ENCODE measurements at places on chromosomes 2 and 18.

GRCh38 chr18:50039746-50040145 is 155.2 kb downstream of the MYO5B start:
- no peak for DNase-seq

DNA sequence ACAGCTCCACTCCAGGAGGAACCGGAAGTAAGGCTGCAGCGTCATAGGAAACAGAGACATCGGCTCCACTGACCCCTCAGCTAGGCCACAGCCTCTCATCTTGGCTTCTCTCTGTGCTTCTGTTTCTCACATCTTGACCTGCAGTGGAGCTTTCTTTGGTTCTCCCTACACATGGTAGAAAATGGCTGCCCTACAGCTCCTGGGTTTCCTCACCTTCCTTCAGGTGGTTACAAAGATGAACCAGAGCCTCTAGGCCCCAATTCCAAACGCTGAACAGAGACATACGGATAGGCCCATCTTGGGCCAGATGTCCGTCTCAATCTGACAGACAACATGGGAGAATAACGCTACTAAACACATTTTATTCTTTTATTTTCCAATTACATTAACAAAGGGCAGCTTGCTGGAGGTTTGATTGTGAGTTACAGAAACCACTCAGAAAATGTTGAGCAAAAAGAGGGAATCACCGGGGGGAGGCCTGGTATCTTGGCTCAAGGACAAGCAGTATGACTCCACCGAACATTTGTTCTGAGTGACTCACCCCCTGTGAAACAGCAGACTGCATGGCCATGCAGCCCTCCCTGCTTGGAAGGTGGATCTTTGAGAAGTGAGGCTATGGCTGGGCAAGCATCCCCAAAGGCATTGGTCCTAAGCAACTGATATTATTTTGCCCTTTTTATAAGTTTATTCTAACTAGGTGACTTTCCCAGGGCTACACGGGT is 303.5 kb downstream of the CDCA7 start:
- no peak for DNase-seq

- no peak for DNase-seq
Observed at GRCh38 chr2:26458365-26459042, 19.4 kb downstream of the OTOF start.

DNA sequence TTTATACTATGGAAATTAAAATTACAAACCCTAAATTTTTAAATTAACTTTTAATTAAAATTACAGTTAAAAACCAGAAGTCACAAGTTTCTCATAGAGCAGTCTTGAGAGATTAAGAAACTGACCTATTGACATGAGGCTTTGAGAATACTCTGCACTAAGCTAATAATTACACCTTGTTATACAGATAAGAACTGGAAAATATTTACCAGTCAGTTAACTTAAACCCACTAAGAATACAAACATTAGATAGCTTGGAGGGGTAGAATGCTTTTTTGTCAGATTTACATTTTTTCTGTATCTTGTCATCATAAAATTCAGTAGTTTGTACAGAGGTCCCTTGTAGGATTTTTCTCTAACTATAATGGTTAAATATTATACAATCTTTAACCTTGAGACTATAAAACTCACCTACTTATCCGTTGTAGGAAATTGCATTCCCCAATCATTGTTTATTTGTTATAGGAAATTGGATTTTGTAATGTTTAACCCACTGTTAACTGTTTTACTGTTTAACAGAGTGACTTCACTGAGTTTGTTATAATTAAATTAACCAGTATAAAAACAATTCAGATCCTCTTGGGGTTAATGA is 219.7 kb upstream of the PKDCC start:
- no peak for DNase-seq

DNA sequence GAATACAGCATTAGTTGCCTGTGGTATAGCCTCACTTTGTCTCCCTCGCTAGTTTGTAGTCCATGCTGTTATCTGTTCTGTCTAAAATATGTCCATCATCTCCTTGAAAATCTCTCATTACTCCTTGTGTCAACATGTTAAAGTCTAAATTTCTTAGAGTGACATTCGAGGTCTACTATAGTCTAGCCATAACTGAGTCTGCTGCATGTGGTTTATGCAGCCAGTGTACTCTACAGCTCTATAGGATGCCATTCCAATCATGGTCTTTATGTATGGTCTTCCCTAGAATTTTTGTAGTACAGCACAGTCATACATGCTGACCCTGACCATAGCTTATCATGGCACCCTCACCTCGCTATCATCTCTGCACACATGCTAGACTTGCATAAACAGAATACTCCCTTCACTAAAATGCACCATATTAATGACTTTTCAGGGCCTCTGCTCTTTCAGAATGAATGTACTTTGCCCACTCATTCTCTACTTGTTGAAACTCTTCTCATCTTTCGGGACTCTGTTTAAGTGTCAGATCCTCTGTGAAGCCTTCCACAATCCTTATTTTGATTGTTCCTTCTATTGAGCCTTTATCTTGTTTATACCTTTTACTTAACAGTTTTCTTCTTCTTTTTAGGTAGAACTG is 12.8 kb downstream of the TANK start:
- peak; percentile 73 for DNase-seq

GRCh38 chr18:14975431-14975830 is 227.5 kb downstream of the ANKRD30B start:
- DNase-seq, result no peak

DNA sequence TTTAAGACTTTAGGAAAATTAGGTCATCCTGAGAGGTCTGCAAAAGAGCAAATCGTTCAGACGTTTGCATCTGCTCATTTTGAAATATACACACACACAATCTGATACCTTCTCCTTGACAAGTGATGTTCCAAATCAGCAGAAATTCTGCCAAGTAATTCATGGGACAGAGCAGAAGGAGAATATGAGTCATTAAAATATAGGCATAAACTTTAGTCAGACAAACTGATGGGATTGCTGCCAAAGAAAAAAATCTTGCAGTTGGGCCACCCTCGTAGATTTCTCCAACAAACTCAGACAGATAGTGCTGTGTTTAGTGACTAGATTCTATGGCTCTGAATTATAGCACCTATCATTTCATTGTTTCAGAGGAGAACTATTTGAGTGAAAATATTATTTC is 336.3 kb downstream of the NYAP2 start:
- no peak for DNase-seq

GRCh38 chr2:33314541-33314940 is 161.9 kb upstream of the RASGRP3 start:
- DNase-seq, result no peak

DNA sequence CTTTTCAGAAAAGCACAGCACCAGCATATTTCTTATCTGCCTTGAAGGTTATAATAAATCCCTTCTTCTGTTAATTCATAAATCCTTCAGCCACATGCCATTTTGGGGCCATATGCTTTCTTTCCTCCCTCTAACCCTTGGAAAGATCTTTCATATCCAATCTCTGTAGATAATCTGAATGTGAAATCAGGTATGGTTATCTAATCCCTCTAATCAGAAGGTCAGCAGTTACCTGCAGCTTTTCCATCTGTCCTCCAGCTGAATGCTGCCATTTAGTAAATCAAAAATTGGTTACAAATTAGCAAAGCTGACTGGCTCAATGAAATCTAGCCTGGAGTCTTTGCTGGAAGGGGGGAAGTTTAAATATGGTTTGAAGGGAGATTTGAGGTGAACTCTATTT is 230.5 kb downstream of the PIK3C3 start:
- no peak for DNase-seq

DNA sequence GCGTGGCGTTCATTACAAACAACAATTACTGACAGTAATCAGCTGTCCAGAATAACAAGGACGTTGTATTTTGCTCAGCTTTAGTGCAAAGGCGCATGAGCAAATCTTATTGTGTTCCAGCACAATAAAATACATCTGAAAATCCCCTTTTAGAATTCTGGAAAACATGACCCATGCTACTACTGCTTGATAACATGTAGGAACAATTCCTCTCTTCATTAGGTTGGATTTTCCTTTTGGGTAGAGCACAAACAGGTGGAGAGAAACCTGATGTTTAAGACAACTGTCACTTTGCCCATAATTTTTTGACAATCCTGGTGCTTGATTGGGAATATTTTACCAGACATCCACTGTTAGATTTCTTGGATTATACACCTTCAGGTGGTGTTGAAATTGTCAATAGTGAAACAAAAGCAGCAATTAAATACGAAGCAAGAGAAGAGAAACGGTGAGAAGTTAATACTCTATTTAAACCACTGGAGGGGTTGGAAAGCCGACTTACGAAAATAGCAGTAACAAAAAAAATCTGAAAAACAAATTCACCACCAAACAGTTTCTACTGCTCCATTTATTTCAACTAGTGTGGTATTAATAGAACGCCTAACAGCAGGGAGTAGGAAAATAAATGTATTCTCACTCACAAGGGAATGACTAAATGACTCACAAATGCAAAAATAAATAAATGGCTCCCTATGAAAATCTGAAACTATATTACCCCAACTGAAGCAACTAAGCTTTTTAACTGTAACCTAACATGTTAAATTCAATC is 102.7 kb downstream of the CPO start:
- no peak for DNase-seq

DNA sequence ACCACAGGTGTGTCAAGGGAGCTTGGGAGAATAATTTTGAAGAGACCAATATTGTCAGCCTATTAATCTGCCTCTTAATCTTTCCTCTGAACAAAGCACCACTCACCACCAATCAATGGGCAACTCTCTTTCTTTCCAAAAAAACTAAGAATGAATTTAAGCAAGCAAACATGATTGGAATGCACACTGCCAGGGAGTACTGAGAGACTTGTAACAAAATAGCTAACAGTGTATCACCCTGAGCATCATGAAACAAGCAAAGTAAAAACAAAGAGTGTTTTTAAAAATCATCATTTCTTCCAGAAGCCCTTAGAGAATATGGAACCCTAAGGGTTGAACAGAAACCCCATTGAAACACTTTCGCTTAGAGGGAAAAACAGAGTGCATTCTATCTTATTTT is 299.7 kb downstream of the DSEL start:
- DNase-seq, result no peak

DNA sequence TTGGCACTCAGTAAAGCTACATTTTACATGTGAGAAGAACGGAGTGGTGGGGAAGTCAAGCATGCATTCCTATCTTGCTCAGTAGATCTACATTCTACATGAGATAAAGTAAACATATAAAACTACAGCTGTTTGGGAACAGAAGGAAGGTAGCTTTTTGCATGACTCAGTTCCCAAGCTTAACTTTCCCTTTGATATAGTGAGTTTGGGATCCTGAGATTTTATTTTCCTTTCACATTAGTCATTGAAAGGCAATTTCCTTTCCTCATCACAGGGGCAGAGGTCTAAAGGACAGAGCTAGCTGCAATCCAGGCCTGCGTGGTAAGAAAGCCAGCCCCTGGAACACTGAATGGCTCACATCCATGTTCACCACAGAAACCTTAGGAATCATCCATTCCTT is 257.2 kb downstream of the SRBD1 start:
- no peak for DNase-seq

DNA sequence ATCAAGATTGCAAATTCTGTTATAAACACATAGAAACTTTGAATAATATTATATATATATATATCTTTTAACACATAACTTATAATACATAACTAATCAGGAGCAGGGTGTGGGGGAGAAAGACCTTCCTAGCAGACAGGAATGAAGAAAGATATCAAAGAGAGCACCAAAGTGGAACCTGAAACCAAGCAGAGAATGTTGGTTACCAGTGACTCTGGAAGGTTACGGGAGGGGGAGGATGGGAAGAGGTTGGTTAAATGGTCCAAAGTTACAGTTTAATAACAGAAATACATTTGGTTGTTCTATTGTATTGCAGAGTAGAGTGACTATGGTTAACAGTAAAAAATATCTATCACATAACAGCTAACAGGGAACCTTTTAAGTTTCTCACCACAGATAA is 366.7 kb downstream of the LRRTM4 start:
- no peak for DNase-seq

GRCh38 chr18:75207310-75208154 is 1.4 kb downstream of the PTGR3 start:
- DNase-seq, result peak; percentile 78

DNA sequence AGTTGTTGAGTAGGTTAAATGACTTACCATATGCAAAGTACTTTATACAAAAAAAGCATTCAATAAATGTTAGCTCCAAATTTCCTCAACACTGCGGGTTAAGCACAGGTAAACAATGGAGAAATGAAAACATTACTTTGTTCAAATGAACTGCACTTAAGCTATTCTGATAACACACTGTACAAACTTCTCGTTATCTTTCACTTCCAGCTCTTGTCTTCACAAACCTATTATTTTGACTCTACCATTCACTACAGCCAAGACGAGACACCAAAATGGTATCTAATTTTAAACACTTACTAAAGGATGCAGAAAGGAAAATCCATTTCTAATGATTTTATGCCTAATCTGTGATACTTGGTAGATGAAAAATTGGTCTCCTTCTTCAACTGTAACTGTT is 43.8 kb downstream of the SLC40A1 start:
- no peak for DNase-seq

DNA sequence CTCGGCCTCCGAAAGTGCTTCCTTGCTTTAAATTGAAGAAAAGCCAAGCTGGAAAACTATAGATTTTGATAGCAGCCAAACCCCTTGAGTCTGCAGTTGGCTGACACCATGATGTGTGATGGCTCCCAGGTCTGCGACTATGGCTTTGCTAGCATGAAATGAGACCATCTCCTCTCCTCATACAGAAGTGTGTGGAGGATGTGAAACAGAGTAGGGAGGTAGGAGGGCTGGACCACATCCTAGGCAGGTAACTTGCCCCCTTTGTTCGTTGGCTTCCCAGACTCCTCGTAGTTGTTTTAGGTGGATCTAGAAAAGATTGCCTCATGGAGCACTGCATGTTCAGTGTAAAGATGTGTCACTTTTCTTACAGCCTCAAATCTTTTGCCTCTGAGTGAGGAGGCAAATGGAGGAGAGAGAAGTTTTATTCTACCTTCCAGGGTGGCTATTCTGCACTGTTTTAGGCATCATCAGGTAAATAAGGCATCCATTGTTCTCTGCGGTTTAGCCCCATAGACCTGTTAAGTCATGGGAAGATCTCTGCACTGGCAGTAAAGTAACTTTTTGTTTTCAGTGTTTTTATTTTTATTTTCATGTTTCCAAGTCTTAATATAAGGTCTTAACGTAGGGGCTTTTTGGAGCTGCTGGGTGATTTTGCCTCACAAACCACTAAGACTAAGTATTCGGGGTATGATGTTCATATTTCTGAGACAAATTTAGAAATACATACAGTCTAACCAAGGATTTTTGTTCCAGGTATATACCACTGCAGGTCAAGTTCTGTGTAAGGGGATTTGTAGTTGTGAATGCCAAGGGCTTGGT is 40.1 kb downstream of the MGAT5 start:
- DNase-seq, result no peak

DNA sequence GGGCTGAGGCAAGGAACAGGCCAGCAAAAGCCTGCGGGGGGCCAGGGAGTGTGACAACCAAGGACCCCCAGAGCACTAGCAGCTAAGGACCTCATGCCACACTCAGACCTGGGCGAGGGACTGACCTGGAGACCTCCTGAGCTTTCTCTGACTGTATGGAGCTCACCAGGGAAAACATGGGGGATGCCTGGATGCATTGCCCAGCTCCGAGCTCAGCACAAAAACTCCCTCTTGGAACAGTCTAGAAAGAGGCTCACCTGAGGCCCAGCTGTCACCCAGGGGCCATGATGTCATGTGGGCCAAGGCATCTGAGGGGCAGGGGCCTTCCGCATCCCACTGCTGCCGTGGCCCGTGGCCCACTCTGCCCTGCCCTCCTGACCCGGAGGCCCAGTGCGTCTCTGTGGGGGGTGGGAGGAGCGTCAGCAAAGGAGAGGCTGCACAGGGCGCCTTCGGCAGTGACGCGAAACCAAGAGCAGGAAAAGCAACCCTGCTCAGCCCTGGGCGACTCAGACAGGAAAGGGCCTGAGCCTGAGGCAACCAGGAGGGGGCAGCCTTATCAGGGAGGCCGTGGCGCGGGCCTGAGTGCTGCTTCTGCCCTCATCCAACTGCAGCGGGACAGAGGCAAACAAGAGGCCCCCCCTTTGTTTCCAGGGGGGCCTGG is 57.3 kb upstream of the ALPP start:
- DNase-seq, result peak; percentile 83

Measured in activated CD4-positive, alpha-beta T cell treated with anti-CD3 and anti-CD28 coated beads, Interleukin-2, Interleukin-6, amounts not matched to agents 100 ng/mL and 50 ng/mL, durations not matched to agents 16 hours and 8 hours (primary cell).